Activated T-cell treated with anti-CD3 and anti-CD28 coated beads for 1 hour (primary cell): ENCODE measurements at places on chromosomes 6 and 20.

DNA sequence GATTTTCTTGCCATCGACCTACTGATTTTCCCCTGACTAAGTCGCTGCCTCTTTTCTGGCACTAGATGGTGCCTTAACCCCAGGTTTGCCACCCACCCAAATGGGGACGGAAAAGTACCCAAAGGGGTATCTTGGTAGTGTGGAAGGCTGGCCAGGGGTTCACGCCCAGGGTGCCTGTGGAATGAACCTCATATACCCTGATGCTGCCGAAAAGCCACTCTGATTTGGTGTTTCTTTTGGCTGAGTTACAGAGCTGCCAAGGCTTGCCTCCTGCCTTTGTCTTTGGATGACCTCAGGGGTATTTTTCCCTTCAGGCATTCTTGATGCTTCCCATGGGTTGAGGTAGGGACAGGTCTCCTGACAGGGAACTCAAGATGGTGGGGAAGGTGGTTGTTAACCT lies 78.1 kb downstream of the MAP3K7 start:
- no peak for DNase-seq

GRCh38 chr20:62475027-62475771 lies 596 bp downstream of the GATA5 start:
- DNase-seq: no peak

- no peak for DNase-seq
These were observed 1.5 kb upstream of the CCR6 start for GRCh38 chr6:167121335-167121841.

- DNase-seq: no peak
These were observed 8.1 kb upstream of the CCN5 start for GRCh38 chr20:44707018-44707579.

GRCh38 chr20:53642196-53643030 lies 48.8 kb upstream of the ZNF217 start:
- no peak for DNase-seq

DNA sequence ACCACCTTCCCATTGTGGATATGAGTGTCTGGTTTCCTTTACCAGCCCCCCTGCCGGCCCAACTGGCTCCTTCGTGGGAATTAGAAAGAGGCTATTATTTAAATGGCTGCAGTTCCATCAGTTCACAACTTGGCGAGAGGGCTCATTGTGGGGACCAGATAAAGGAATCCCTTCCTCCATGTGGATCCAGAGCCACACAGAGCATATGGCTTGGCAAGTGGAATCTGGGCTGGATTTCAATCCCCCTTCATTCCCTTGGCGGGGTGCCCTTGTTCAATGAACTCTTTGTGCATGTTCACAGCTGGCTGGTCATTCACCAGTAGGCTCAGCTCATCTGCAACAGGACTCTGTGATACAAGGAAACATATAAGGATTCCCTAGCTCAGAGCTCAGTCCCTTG lies 140.6 kb downstream of the OPN5 start:
- no peak for DNase-seq

GRCh38 chr20:41380551-41381193 lies 14.1 kb upstream of the EMILIN3 start:
- DNase-seq: no peak

DNA sequence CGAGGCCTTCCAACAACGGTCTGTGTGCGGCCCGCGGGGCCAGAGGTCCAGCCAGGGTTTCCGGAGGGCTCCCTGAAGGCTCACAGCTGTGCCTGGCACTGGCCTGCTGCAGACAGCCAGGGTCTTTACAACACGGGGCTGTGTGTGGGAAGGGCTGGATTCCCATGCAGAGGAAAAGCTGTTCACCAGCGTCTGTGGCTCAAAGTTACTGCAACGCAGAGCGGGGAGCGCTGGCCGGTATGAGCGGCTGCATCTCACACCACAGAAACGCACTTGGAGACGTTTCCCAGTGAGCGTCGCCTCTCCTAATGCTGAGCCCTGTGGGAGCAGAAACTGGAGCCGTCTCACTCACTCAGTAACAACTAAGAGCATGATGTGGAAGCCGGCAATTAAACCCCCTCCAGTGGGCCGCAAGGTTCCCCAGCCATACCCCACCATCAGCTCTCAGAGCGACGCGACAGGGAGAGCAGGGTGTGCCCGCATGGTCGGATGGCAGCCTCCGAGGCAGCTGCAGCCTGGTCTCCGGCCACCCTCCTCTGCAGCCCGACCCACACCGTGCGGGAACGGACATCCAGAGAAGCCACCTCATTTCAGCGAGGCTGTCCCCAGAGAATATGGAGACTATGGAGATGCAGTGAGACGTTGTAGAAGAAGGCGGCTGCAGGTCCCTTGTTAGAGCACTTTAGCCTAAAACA lies 42.6 kb downstream of the DLL1 start:
- no peak for DNase-seq

GRCh38 chr6:157879873-157880254 lies 56.8 kb downstream of the SNX9 start:
- no peak for DNase-seq

- DNase-seq: no peak
These were observed 205.7 kb upstream of the ARG1 start for GRCh38 chr6:131367206-131367873.

GRCh38 chr6:101011186-101011585 lies 130.1 kb upstream of the ASCC3 start:
- DNase-seq: no peak

DNA sequence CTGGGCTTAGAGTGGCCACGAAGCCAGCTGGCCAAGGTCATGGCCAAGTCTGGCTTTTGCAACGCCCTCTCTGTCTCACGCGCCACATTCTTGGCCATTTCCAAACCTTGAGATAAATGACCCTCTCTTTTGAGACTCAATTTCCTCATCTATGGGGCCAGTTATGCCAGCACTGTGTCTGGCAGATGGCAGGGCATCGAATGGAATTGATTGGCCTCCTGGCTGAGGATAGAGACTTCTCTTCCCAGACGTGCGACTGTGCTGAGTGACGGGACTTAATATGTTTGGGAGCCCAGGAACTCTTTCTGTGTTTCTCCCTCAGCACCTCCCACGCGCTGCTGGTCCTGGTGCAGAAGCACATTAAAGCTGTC lies 7.6 kb downstream of the BPIFB2 start:
- no peak for DNase-seq

- DNase-seq: no peak
These were observed 139.1 kb downstream of the AGPAT4 start for GRCh38 chr6:161134550-161135298.

- no peak for DNase-seq
These were observed 244.2 kb upstream of the RIMS1 start for GRCh38 chr6:71642120-71642519.

GRCh38 chr6:69795469-69796072 lies 1.2 kb downstream of the LMBRD1 start:
- no peak for DNase-seq

GRCh38 chr6:139337830-139338229 lies 36.6 kb downstream of the CITED2 start:
- DNase-seq: no peak

DNA sequence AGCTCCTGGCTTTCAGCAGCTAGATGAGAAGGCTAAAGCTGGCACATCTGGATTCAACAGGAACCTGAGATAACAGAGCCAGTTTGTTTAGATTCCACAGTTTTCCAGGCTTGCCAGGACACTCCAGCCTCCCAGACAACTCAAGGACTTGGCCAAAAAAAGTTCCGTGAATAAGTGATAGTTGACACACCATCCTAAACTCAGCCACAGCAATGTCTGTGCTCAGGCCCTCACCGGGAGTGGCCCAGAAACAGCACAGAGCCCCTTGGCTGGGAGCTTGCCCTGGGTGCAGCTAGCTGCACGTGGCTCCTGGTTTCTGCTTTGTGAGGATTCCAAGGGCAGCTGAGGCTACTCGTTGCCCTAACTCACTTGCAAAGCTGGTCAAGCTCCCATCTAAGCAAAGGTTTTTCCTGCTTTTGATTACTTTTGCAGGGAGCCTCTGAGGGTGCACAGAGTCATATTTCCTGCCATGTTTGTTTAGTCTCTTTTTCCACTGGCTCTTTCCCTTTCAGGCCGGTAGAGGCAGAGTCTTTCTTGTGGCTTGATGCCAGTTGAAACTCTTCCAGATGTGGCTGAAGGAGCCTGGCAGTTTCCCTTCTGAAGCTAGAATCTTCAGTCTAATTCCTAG lies 118.3 kb upstream of the ECI2 start:
- no peak for DNase-seq

DNA sequence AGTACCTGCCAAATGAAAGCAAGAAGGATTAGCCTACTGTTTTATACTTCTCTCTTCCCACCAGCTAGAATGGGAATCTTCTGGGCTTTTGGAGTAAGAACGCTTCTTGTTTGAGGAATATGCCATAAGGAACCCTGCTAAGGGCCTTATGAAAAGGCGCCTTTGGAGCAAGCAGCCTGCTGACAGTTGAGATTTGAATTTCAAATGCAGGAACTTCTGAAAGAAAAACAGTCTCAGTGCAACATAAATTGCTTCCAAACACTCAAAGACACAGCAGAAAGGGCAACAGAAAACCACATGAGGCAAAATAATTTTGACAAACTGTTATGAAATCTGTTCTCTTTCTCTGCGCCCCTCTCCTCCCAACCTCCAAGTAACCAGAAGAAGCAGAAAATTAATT lies 149.4 kb upstream of the B3GAT2 start:
- no peak for DNase-seq

DNA sequence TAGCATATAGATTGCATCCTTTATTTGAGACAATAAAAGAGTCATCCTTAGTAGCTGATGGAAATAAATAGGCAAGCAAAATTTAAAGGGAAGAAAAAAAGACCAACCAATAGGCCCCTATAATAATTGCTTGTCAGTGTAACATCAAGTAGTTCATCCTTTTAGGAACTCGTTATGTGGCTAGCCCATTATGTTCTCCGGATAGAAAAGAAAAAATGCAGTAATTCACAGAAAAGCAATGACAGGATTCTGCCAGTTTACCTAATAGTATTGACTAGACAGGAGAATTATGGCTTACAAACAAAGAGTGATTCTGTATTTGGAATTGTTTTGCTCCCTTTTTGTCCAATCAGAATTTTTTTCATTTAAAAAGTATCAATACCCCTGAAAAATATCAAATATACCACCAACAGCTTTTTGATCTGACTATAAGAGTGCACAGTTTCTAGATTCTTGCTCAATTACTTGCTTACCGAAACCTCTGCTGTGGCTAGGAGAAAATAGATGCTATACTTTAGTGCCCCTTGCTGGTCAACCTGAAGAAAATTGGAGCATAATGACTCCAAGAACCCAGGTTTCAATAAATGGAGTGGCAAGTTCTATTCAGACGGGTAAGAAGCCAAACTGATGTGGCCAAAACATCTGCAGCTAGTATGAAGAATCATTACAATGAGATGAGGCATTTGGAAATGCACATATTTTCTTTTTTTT lies 91.5 kb upstream of the SASH1 start:
- no peak for DNase-seq

DNA sequence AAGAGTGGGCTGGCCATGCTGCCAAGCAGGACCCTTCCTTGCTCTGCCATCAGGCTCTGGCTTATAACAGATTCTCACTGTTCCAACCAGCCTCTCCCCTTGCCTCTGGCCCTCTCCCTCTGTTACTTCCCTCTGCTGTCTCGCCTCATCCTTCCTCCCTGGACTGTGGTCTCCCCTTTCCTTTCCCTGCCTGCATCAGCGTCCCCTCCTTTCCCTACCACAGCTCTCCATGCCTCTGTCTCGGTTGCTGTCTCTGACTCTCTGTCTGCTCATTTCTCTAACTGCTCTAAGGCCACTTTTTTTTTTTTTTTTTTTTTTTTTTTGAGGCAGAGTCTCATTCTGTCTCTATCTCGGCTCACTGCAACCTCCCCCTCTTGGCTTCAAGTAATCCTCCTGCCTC lies 173.4 kb downstream of the PTPRT start:
- no peak for DNase-seq

DNA sequence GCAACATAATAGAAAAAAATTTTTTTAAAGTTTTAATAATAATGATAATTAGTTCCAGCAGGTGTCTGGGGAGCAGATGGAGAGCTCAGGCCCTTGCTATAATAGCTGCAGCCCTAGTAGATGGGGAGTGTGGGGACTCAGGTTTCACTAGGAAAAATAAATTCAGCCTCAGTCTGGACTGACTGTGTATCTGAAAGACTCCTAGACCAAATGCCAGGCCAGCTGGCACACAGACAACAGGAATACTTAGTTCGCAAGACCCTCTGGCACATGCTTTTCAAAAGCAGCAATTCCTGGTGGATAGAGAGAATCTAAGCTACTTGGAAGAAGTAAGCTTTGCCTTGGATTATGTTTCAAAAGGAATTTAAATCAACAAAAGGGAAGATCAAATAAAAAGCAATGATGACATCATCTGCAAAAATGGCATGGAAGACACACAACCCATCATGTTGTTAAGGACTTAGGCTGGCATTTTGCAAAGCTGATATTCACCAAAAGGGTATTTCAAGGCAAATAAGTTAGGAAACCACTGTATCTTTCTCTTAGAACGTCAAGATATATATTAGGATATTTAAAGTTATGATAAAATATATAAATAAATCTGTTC lies 107.8 kb downstream of the RNGTT start:
- DNase-seq: no peak

GRCh38 chr6:156557251-156557910 lies 219.8 kb upstream of the ARID1B start:
- no peak for DNase-seq

DNA sequence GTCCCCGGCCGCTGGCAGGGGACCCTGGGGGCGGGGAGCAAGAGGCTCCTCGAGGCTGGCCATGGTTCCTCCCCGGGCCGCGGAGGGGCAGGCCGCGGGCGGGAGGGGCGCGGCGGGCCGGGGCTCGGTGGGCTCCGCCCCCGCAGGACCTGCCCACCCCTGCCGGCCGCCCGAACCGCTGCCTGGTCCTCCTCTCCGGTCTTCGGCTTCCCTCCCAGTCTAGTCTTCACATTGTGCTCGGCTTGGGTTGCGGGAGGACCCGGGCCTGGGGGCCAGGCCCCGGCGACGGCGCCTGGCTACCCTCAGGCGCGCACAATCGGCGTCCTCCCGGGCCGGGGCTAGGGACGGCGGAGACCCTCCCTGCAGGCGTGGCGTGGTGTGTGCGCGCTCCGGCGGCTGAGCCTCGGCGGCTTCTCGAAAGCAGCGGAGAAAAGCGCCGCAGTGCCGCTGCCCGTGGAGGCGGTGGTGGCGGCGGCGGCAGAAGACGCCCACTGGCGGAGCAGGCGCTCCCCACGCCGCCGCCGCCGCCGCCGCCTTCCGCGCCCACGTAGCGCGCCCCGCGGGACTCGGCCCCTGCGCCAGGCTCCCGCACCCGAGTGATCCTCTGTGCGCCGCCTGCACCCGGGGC lies at the start of gene PDE10A:
TSS of gene PDE10A (minus strand) at position 493 of the 628 bp plus-strand sequence. CDS start at position 63, 430 bp downstream.
- no peak for DNase-seq

DNA sequence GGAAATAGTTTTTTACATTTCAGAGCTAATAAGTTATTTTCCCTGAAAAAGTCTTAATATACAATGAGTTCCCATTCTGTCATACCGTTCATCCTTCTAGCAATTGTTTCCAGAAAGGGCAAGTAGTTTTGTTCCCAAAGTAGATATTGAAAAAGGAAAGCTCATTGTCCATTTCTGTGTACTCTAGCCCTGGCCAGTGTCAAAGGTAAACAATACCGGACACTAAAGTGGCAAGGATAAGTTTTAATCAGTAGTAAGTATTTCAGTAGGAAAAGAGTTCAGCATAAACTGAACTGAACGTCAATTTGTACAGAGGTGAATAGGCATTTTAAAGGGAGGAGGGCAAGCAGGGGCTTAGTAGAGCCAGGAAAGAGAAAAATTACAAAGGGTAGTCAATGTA lies 43.5 kb upstream of the CALHM6 start:
- DNase-seq: no peak
